ENCODE measurements at places on chromosomes 6 and 20.
A peak's percentile ranks its signal among the peaks of the same experiment; 100 is the strongest.

DNA sequence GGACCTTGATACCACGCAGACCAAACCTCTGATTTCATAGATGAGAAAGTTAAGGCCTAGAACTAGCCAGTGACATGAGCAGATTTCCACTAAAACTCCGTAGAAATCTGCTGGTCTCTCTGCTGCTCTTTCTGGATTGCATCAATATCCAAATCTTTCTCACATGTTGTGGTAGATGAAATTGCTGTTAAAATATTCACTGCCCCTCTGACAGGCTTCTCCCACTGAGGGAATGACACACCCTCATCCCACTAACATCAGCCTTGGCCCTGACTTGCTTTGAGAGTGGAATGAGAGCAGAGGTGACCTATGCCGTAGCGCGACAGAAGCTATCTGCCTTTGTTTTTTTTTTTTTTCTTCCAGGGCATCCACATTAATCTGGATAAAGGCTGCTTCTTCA, 20.4 kb upstream of the EXOC2 start:
- DNase-seq = no peak

- no peak for DNase-seq
Observed at GRCh38 chr20:56175884-56176283, 72.6 kb upstream of the MC3R start.

DNA sequence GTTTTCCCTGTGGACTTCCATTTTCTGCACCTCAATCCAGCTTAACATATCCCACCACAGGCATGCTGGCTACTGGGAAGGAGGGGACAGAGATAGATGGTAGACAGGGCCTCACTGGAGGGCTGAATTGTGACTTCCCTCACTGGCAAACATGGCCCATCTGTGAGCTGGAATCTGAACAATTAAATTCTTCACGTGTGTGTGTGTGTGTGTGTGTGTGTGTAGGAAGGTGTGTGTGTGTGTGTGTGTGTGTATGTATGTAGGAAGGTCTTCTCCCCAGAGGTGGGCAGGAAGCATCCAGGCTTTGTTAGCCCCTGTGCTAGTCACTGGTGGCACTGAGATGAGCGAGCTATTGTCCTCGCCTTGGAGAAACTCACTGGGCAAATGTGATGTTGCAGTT, 5.4 kb upstream of the TOX2 start:
- DNase-seq = no peak

DNA sequence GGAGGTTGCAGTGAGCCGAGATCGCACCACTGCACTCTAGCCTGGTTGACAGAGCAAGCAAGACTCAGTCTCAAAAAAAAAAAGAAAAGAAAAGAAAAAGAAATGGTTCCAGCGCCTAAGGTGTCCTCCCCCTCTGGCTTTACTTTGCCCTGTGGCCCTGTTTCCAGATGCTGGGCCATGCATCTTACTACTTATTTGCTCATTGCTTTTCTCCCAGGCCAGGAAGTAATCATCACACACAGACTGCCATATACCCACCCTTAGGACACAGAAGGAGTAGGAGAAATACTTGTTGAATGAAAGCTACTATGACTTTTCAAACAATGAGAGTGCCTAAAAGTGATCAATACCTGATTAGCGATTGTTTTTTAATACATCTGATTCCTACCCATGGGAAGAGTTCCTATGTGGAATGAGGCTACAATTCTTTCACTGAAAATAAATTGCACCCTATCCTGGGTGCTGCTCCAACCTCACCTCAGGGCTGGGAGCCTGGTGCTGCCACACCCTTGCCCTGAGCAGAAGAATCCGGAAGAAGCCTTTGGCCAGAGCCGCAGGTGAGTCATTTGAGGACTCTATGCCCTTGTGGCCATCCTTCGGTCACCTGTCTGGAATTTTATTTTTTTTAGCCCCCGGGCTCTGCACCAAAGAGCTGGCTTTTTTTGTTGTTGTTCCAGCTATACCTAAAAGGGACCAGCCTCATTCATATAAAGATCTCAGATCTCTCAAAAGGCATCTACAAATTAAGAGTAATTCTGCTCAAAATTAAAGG, 22.7 kb upstream of the TFAP2C start:
- DNase-seq = peak; percentile 35

GRCh38 chr6:99711302-99711701, 104.7 kb downstream of the PRDM13 start:
- DNase-seq = no peak

DNA sequence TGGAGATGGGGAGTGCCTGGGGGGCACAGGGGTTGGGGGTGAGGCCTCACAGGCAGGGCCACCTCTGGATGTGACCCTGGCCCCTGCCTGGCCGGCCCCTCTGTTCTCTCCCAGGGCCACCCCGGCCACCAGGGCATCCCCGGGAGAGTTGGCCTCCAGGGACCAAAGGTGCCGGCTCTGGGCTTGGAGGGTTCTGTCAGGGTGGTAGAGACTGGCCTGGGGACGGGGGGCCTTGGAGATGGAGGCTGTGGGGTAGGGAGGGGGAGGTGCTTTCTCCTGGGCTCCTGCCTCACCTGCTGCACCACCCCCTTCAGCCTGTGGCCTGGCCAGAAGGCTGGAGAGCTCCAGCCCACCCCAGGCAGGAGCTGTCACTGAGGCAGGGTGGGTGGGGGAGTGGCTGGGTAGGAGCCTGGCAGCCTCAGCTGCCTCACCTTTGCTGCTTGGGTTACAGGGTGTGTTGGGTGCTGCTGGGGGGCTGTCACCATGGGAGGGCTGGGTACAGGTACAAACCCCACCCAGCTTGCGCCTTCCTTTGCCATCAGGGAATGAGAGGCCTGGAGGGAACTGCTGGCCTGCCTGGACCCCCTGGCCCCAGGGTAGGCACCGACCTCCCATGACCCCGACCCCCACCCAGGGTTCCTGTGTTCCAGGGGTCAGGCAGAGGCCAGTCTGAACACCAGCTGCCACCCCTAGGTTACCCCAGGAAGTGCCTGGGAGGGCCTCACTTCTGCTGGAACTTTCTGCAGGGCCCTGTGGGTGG, 32.7 kb downstream of the COL20A1 start:
- DNase-seq = no peak

DNA sequence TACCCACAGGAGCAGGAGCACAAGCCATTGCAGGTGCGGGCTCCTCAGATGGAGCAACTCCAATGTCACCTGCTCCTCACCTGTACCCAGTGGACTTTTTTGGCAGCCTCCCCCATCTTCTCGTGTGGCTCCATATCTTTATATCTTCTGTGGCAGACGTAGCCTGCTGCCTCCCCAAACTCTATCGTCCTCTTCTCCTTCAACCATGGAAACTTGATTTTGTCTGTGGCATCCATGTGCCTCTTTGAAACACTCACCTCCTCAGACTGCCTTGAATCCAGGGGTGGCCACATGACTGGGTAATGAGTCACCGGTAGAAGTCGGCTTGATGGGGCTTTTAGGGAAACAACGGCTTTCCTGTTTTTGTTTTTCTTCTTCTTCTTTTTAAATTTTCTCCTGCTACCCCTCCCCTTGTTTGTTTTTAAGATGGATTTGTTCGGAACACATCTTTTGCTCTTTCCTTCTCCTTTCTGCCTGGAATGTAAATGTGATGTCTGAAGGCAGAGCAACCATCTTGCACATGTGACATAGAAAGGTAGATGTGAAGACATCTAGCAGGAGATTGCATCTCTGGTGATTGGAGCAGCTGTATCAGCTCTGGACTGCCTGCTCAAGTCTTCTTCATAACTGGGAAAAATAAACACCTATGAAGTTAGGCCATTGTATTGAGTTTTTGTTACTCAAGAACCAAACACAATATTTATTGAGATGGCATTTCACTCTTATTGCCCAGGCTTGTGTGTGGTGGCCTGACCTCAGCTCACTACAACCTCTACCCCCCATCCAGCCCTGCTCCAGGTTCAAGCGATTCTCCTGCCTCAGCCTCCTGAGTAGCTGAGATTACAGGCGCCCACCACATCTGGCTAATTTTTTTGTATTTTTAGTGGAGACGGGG, 69.9 kb upstream of the DDR1 start:
- peak; percentile 66 for DNase-seq

GRCh38 chr6:154962753-154963152, 32.4 kb upstream of the TIAM2 start:
- DNase-seq = no peak

DNA sequence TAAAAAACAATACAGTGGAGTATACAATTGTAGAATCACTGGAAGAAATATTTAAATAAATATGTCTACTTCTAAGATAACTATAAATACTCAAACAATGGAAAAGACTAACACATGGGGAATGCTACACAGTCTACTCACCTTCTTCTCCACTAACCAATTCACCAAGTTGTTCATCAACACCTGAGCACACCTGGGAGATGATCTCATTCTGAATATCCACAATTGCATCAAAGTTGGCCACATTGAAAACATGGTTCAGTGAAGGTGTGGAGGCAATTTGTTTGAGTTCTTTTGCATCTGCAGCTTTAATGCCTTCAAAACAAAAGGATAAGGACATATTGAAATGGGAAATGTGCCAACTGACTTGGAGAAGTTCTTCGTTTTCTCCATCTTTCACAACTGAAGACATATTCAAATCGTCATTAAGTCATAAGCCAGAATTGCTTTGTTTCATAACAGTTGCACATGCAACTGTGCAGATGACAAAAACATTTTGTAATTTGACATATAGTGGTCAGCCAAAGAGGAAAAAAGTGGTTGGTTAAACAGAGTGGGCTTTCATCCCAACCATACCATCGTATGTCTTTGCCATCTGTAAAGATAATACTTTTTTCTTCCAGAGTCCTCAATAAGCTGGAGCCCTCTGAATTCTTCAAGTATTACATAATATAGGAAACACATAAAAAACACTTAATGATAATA, 17.5 kb downstream of the COL12A1 start:
- no peak for DNase-seq

GRCh38 chr6:155381673-155382337, 67.5 kb upstream of the TFB1M start:
- DNase-seq = no peak

- no peak for DNase-seq
Observed at GRCh38 chr6:66849843-66850242, 1142.8 kb upstream of the EYS start.

- no peak for DNase-seq
Observed at GRCh38 chr20:21096321-21097043, 9.7 kb downstream of the LINC00237 start.

DNA sequence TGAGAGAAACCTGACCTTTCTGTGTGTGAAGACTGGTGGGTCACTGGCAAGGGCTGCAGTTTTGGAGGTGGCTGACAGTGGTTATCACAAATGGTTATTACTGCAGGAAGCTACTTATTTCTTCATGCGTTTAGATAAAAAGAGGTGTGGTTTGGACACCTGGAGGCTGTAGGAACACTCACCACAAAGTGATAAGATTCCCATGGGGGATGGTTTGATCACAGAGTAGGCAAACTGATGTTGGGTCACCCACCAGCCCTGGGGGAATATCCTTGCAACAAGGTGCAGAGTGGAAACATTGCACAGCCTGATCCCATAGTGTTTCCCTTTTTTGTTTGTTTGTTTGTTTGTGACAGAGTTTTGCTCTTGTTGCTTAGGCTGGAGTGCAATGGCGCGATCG, 33.9 kb upstream of the RNGTT start:
- DNase-seq = no peak

- no peak for DNase-seq
Observed at GRCh38 chr6:139912735-139913400, 538.4 kb upstream of the CITED2 start.

DNA sequence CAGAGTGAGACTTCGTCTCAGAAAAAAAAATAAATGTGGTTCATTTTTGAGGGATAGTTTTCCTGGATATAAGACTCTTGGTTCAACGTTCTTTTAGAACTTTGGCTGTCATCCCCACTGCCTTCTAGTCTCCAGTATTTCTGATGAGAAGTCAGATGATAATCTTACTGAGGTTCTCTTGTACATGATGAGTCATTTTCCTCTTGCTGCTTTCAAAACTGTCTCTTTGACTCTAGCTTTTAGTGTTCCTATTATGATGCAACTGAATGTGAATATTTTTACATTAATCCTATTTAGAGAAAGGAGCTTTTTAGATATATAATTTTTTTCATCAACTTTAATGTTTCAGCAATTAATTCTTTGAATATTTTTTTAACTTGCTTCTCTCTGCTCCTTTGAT, 46.0 kb upstream of the OR14J1 start:
- DNase-seq = no peak

DNA sequence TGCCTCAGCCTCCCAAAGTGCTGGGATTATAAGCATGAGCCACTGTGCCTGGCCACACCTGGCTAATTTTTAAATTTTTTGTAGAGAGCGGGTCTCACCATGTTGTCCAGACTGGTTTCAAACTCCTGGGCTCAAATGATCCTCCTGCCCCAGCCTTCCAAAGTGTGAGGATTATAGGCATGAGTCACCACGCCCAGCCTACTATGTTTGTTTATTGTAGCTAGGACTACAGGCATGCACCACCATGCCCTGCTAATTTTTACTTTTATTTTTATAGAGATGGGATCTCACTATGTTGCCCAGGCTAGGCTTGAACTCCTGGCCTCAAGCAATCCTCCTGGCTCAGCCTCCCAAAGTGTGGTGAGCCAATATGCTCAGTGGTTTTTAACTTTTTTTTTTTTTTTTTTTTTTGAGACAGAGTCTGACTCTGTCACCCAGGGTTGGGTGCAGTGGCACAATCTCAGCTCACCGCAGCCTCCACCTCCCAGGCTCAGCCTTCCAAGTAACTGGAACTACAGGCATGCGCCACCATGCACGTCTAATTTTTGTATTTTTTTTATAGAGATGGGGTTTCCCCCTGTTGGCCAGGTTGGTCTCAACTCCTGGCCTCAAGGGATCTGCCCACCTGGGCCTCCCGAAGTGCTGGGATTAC, 12.0 kb upstream of the DDX43 start:
- DNase-seq = no peak

GRCh38 chr6:3244003-3244831, 14.5 kb upstream of the PSMG4 start:
- no peak for DNase-seq

DNA sequence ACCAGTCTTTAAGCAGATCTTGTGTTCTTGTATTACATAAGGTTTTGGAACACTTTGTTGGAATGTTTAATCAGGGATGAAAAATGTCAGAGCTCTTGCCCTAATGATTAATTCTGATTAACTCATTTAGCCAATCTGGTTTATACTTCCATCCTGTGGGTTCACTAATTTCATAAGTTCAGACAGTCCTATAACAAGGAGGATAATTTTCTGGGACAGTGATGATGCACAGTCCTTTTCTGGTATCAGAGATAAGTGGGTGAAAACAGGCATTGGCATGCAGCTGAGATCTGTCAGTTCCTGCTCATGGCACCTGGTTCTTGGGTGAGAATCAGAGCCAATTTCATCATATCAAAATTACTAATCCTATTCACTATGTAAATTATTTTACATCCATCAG, 125.0 kb upstream of the LAMA2 start:
- DNase-seq = no peak

GRCh38 chr6:43204271-43205105, 22.5 kb downstream of the CUL9 start:
- no peak for DNase-seq

DNA sequence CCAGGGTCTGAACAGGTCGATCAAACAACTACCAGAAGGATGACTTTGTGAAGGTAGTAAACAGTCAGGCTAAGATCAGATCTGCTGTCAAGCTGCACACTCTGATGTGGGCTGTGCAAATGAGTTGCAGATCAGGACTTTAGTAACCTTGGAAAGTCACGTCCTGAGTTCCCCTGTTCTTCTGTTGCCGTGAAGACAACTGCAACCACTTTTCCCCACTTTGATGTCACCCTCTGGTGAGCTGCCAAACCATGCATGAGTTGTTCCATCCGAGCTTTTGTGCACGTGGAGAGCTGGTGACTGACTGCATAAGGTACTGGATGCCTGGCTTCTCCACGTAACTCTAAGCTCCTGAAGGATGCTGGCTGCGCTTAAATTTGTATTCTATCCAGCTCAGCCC, 111.0 kb downstream of the CD83 start:
- no peak for DNase-seq
